Trophoblast cell (in vitro differentiated cells and primary cell): ENCODE measurements at places on chromosomes 4 and X.

- no peak for DNase-seq
These were observed 407.3 kb downstream of the IDS start for GRCh38 chrX:149097786-149098185.

GRCh38 chr4:168722391-168722790 lies 225.5 kb downstream of the PALLD start:
- DNase-seq: no peak

GRCh38 chrX:151183912-151184565 lies 7.7 kb downstream of the GPR50 start:
- DNase-seq: no peak

DNA sequence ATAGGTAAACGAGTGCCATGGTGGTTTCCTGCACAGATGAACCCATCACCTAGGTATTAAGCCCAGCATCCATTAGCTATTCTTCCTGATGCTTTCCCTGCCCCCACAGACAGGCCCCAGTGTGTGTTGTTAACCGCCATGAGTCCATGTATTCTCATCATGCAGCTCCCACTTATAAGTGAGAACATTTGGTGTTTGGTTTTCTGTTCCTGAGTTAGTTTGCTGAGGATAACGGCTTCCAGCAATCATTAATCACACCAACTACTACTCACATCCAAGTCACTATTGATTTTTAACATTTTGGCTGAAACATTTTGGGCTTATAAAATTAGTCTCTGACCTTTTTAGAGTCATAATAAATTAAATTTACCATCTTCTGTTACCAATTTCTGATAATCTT lies 205.3 kb downstream of the SPOCK3 start:
- no peak for DNase-seq
